ENCODE measurements at places on chromosomes 16 and 17.

GRCh38 chr16:27978876-27979275 lies 84.6 kb downstream of the GSG1L start:
- DNase-seq, result no peak

DNA sequence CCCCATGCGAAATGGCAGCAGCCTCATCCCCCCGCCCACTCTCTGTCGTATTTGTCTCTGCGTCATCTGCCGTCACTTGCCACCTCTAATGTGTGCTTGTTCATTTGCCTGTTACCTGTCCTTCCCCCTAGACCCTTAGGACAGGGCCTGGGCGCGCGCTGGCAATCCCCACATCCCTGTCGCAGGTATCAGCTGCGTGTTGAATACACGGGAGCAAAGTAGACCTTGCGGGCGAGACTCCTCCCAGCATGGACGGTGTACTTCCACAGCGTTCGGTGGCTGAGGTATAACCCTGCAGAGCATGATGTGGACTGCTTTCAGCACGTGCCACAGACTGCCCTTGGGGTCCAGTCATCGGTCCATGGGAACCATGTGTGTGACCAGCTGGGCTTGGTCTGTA lies 170.1 kb upstream of the CHMP6 start:
- no peak for DNase-seq

- no peak for DNase-seq
Observed at GRCh38 chr16:23994615-23995014, 158.8 kb downstream of the PRKCB start.

DNA sequence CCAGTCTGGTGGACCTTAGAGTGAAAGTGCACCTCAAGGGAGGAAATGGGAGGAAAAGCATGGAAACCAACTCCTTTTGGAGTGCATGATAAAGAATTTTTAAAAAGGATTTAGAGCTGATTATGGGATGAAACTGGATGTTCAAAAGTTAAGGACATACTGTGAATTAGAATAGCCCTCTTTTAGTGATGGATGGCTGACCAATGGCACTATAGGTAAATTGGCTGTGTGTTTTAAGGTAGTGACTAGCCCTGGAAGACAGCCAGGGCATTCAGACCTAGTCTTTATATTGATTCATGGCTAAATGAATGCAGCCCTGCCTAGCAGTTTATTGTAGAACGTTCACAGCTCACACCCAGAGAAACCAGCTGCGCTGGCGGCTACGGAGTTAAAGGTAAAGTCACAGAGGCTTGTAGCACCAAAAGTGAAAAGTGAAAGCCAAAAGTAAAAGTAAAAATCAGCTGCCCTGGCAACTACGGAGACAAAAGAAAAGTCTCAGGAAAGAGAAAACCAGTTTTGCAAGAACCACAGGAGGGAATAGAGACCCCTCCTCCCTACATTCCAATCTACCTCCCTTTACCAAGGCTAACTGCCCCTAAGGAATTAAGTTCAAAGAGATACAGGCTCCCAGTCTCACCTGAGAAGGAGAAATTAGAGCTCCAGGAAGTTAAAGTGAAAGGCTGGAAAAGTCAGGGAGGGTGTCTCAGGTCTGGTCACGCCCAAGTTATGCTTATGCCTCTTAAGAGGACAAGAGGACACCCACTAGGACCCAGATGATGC lies 21.8 kb downstream of the ACSM1 start:
- no peak for DNase-seq

DNA sequence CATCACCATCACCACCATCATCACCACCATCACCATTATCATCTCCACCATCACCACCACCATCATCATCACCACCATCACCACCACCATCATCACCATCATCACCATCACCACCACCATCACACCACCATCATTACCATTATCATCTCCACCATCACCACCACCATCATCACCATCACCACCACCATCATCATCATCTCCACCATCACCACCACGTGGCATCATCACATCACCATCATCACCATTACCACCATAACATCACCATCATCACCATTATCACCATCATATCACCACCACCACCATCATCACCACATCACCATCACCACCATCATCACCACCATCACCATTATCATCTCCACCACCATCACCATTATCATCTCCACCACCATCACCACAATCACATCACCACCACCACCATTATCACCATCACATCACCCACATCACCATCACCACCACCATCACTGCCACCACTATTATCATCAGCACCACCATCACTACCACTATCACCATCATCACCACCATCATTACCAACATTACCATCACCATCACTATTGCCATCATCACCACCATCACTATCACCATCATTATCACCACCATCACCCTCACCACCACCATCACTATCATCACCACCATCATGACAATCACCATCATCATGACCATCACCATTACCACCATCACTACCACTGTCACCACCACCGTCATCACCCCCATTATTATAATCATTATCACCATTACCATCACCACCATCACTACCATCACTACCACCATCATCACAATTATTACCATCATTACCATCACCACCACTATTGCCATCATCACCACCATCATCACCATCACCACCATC lies 99.1 kb downstream of the DNAH17 start:
- DNase-seq, result no peak

GRCh38 chr17:36705874-36706731 lies 104.7 kb downstream of the MRM1 start:
- no peak for DNase-seq

GRCh38 chr17:71505200-71505599 lies 615.6 kb upstream of the SOX9 start:
- no peak for DNase-seq

DNA sequence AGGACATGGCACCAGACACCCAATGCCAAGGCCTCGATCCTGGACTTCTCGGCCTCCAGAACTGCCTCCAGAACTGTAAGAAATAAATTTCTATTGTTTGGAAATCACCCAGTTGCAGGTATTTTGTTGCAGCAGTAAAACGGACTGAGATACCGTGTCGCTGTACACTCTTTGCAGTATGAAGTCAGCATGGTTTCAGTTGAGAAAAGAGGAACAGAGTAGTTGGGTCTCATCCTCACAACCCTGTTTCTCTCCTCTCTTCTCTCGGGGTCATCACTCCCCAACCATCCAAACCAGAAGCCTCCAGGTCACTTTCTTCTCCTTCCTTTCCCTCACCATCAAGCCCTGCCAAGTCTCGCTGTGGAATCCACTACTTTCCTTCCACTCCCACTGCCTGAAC lies 77.8 kb downstream of the ADCY9 start:
- no peak for DNase-seq

GRCh38 chr17:39664581-39665561 lies at the start of gene TCAP:
TCAP (plus strand) TSS chr17:39665349; CDS start chr17:39665360, 11 bp downstream.
- DNase-seq, result no peak

DNA sequence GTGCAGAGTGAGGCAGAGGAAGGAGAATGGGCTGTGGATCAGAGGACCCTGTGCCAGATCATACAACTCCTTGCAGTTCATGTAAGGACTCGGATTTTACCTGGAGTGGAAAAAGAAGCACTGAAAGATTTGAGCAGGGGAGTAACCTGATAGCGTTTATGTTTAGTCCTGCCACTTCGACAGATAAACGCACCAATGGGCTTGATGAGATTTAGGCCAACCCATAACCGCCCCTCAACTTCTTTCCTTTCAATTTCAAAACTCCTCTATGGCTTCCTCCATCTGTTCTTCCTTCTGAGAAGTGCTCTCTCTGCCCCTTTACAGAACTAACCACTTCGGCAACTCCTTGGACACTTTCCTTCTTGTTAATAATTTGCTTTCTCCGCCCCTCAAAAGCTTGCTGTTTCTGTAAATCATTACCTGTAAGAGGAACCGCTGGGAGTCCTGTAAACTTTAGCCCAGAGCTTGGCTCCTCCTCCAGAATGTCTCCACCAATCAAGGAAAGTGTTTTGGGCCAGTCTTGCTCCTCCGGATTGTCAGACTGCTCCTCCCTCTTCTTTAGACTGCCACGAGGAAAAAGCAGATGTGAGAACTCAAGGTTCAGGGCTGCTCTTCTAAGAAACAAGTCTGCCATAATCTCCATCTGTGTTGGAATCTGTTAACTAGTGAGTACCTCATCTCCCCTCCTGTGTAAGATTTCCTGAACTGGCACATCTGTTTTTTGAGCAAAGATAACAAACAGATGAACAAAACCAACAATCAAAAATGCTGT lies at the start of gene ACSM3:
ACSM3 (plus strand) TSS at position 554 of the 772 bp plus-strand sequence. CDS start 6,021 bp downstream, outside the sequence.
- DNase-seq, result peak; percentile 70

DNA sequence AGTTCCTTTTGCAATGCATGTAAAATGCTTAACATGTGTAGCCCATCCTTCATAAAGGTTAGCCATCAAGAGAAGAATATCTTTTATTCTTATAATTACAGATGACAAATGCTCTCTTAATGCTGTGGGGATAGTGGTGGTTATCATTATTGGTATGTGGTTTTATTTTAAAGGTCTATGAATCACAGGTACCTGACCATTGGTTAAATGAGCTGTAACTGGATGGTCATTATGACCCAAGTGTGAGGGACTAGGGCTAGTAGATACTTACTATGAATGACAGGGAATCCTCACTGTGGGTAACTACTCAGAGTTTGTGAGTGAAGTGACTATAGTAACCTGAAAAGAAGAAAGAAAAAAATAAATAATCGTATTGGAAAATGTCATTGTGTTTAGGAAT lies 78.8 kb downstream of the CDRT15 start:
- no peak for DNase-seq

- DNase-seq, result no peak
Observed at GRCh38 chr17:29032857-29033197, 10.1 kb upstream of the PIPOX start.

DNA sequence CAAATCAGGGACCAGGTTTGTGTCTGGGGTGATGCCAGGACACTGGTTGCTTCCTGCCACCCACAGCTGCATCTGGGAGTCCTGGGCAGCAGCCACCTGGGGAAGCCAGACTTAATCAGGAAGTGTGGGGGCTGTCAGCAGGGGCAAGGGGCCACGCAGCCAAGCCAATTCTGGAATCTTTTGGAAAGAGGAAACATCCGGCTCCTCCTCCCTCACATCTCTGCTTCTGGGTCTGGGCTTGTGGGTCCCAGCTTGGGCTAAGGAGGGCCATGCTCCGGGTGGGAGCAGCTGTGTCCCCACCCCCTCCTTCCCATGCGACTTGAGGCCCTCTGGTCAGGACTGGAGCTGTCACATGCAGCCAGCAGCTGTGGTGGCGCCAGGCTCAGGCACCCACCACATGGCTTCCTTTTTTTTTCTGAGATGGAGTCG lies 37.0 kb upstream of the CCDC182 start:
- DNase-seq, result peak; percentile 50
